Omental fat pad (tissue), 4 donors: ENCODE measurements at places on chromosomes 7 and 10. TPM values are rescaled to one million over a fixed set of nuclear protein-coding genes. Genes with fewer than 3 reads are reported as not detected.

The MRC1 gene
- 206 TPM for total RNA-seq

The GALNT17 gene
- total RNA-seq, result 1.6 TPM

The HMX2 gene
- total RNA-seq, result not detected

The FAM25G gene
- total RNA-seq, result not detected

The NEBL gene
- 20.5 TPM for total RNA-seq

The FANK1 gene
- total RNA-seq, result 3.0 TPM

The LZTS2 gene
- total RNA-seq, result 83.4 TPM

The TAC1 gene
- not detected for total RNA-seq

The CLDN3 gene
- not detected for total RNA-seq

The OPALIN gene
- total RNA-seq, result not detected

The HDAC9 gene
- total RNA-seq, result 15.6 TPM

The ARHGAP22 gene
- total RNA-seq, result 3.2 TPM

The OGA gene
- total RNA-seq, result 214 TPM

The MKI67 gene
- total RNA-seq, result 1.9 TPM

The STEAP4 gene
- 56.4 TPM for total RNA-seq

The MYH16 gene
- not detected for total RNA-seq

The DNA2 gene
- total RNA-seq, result 4.0 TPM

The NPC1L1 gene
- total RNA-seq, result 0.65 TPM

The GJD4 gene
- total RNA-seq, result not detected

The A1CF gene
- total RNA-seq, result not detected

The TMEM229A gene
- not detected for total RNA-seq

The PIP gene
- not detected for total RNA-seq

The AKR1C4 gene
- not detected for total RNA-seq

The SPDYE2 gene
- not detected for total RNA-seq

The H2BK1 gene
- total RNA-seq, result not detected

The SNCG gene
- 141 TPM for total RNA-seq

The DENND2A gene
- total RNA-seq, result 6.7 TPM

The CFAP58 gene
- total RNA-seq, result 0.19 TPM

The SLC18A2 gene
- total RNA-seq, result not detected

The KAZALD1 gene
- total RNA-seq, result 1.7 TPM

The SPDYE1 gene
- not detected for total RNA-seq
